Fibroblast of skin of left quadriceps (primary cell): ENCODE measurements at places on chromosomes 16 and 17.

GRCh38 chr16:14609716-14610115, 20.3 kb downstream of the PARN start:
- no peak for DNase-seq

DNA sequence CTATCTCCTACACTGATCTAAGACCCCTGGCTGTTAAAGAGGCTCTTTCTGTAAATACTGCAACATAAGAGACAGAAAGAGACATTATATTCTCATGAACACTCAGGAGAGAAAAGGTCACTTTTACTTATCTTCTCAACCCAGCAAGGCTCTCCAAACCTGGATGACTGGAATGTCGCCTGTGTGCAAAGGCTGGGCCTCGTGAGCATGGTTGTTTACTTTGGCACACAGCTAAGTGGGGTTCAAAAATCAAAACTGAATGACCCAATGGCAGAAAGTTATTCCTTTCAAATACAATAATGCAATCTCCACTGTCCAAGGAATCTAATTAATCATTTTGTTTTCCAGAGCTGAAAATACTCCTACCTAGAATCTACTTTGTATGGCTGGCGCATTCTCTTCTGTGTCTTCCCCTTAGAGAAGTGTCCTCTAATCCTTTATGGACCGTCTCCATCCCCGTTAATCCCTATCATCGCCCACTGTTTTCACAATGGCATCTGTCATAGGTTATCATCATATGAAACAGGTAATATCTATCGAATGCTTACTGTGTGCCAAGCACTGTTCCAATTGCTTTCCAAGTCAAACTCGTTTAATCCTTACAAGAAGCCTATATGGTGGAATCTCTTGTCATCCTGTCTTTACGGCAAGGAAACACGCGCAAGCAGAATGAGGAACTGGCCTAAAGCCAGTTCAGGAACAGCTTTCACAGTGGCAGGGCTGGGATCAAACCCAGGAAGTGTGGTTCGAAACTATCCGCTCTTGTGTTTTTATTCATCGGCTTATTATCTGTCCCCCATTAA, 1.3 kb downstream of the SLX4 start:
- DNase-seq: no peak

GRCh38 chr17:38967290-38967738, at the start of gene FBXO47:
TSS of gene FBXO47 (minus strand) at chr17:38967403. CDS start at chr17:38963025, 4,378 bp downstream.
- DNase-seq: peak; percentile 68

GRCh38 chr17:8084250-8084649, 3.3 kb downstream of the ALOX12B start:
- DNase-seq: no peak

- DNase-seq: no peak
Observed at GRCh38 chr16:46638947-46639925, 18.1 kb upstream of the SHCBP1 start.

- DNase-seq: no peak
Observed at GRCh38 chr17:18176176-18176575, 7.5 kb upstream of the ALKBH5 start.

DNA sequence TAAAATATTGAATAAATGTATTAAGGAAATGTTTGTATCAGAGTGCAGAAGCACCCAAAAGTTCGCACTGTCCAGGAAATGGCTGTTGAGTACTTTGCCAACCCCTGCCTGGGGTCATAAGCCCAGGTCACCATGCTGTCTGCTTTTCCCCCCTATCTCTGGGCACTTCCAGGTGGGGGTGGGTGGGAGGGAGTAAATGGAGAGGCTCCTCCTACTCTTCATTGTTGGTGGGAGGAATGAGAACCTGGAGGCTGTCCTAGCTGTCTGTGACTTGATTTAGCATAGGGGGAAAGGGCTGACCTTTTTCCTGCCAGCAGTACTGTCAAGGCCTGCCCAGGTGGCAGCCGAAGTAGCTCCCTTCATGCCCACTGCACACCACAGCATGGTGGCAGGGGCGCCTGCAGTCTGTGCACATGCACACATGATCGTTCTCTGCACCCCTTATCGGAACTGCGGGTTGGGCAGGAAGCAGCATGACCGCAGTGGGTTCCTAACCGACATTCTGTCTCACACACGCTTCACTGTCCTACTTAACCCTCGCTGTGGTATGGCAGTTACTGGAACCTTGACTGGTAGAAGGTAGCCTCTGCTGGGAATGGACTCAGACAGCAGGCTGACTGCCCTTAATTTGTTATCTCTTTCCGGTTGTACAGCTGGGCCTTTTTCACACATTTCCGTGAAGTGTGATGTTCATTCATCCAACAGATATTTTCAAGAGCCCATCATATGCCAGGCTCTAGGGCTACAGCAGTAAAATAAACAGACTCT, 41.5 kb downstream of the LDHD start:
- no peak for DNase-seq

DNA sequence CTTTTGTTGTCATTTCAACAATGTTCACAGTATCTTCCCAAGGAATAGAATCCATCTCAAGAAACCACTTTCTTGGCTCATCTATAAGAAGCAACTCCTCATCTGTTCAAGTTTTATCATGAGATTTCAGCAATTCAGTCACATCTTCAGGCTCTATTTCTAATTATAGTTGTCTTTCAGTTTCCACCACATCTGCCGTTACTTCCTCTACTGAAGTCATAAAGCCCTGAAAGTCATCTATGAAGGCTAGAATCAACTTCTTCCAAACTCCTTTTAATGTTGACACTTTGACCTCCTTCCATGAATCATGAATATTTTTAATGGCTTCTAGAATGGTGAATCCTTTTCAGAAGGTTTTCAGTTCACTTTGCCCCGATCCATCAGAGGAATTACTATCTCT, 102.1 kb downstream of the CDH13 start:
- DNase-seq: no peak

- no peak for DNase-seq
Observed at GRCh38 chr17:44348234-44348987, 3.3 kb downstream of the GRN start.

DNA sequence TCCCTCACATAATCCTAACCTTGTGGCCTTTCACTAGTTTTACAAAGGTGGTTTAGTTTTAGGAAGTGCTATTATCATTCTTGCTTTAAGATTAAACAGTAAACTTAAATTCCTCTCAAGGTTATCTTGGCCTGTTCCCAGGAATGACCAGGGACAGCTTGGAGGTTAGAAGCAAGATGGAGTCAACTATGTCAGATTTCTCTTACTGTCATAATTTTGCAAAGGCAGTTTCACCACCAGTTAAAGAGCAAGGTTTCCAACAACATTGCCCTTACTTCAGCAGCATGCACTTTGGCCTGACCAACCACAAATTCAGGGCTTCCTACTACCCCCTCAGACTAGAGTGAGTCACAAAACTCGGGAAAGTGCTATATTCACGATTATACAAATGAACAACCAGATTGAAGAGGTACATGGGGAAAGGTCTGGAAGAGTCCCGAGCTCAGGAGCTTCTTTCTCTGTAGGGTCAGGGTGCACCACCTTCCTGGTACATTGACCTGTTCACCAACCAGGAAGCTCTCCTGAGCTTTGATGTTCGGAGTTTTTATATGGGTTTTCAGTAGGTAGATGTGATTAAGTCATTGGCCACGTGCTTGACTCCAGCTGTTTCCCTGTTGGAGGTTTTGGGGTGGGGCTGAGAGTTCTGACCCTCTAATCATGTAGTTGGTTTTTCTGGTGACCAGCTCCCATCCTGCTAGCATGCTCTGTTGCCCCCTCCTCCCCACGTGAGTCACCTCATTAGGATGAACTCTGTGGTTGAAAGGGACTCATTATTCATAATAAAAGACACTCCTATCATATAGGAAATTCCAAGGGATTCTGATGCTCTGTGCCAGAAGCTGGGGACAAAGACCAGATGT, 19.4 kb downstream of the RHOT1 start:
- peak; percentile 65 for DNase-seq

DNA sequence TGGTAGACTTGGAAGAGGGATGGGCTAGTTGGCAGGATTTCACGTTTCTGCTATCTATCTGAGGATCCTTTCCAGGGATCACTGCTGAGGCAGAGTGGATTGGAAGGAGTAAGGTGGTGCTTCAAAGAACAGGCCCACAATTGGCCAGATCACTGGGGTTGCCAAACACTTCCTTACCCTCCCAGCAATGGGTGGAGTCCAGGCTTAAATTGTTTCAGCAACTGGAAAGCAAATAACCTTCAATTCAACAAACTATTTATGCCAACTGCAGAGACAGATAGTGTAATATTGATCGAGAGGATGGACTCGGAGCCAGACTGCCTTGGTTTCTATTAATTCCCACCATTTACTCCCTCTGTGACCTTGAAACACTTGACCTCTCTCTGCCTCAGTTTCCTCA, 2.1 kb downstream of the ARRB2 start:
- no peak for DNase-seq

DNA sequence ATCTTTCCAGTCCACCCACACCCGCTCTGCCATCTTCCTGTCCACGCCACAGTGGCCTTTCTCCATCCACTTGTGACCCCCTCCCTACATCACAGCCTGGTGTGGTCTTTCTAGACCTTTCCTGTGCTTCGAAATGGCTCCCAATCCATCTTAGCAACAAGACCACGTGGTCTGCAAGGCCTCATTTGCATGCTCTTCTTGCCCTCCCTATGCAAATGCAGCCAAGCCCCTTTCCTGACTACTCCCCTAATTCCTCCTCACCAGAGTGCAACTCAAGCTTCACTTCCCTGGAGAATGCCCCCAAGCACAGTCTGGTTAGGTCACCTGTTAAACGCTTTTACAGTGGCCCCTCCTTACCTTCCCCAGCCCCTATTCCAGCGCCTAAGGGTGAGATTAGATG, 6.1 kb downstream of the PPP1R9B start:
- DNase-seq: no peak

DNA sequence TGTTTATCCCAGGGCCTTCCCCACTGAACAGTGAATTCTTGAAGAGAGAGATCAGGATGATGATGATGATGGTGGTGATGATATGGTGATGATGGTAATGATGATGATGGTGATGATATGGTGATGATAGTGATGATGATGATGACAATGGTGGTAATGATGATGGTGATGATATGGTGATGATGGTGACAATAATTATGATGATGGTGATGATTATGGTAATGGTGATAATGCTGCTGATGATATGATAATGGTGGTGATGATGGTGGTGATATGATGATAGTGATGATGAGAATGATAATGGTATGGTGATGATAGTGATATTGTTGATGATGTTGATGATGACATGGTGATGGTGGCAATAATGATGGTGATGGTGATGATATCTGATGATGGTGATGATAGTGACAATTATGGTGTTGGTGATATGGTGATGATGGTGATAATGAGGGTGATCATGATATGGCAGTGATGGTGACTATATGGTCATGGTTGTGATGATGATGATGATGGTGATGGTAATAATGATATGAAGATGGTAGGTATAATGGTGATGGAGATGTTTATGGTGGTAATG, 99.9 kb downstream of the HAPSTR1 start:
- DNase-seq: no peak
